CD4-positive, alpha-beta T cell treated with Interleukin-21 for 1 hour (primary cell): ENCODE measurements at places on chromosomes 1 and 21.

DNA sequence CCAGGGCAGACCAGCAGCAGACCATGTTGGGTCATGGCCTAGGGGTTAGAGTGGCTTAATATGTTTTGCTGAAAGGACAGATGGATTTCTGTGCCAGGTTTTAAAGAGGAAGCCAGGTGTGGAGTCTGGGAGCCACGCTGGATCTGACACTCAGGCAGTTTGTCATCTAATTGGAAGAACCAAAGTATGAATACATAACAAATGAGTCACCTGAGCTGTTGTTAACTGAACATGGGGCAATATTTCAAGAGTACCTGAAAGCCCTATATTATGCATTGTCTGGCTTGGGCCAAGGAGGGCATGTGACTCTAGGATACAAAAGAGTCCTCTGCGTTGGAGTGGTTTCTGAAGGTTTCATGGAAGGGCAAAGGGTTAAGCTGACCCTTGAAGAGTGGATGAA, 70.6 kb downstream of the LMO4 start:
- DNase-seq, result no peak

- no peak for DNase-seq
Measured at GRCh38 chr21:42570841-42571387, 57.3 kb downstream of the SLC37A1 start.

GRCh38 chr1:150429805-150430204, 57.4 kb upstream of the TARS2 start:
- DNase-seq, result peak; percentile 36

DNA sequence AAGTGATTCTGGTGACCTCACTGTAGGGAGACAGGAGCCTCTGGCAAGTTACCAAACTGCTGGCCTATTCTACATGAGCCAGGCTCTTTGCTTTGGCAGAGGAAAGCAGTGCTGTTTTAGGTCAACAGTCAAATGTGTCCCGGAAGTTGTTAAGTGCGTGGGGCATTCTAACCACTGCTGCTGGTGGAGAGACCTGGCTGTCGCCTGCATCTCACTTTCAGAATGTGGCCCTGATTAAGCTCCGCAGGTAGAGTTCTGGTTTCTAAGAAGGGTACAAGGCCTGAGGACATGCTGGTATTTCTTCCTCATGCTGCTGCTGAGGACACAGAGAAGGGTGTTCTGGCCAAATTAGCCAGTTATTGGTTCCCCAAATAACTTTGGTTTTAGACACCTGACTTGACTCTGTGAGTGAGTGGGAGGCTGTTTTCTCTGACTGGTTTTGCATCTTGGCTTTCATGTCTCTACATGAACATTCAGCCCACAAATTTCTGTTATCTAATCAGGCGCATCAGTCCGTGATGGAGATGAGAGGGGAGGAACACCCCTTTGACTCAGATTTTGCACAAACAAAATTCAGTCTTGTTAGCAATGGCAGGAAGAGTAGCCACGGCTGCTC, 120.8 kb downstream of the LMO4 start:
- DNase-seq, result peak; percentile 22

- DNase-seq, result no peak
Measured at GRCh38 chr1:197843401-197843800, 59.0 kb upstream of the C1orf53 start.

DNA sequence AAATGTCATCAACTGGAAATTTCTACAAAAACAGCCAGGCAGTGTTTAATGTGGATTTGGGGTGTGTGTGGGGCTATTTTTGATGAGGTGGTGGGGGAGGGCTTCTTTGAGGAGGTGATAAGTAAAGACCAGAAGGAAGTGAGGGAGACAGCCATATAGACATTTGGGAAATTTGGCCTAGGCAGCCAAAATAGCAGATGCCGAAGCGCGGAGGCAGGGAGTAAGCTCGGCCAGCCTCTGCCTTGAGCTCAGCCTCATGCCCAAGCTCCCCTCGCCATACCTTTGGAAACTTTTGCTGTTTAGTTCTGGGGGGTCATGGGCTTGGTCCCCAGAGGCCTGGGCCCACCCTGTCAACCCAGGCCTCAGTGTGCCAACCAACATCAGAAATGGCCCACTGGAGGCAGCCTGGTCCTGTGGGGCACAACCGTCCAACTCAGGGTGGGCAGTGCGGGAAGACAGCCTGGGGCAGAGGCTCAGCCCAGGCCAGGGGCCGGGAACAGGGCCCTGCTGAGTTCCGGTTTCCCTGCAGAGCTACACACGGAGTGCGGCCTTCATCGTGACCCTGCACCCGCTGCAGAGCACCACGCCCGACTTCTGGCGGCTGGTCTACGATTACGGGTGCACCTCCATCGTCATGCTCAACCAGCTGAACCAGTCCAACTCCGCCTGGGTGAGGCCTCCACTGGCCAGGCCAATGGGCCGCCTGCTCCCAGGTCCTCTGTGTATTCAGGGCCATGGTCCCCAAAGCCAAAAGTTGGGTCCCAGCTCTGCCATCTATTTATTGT, 84.0 kb downstream of the PTPRU start:
- DNase-seq, result no peak
